ENCODE measurements at places on chromosomes 2 and 18. TPM values are rescaled to one million over a fixed set of nuclear protein-coding genes. Genes with fewer than 3 reads are reported as not detected.

DNA sequence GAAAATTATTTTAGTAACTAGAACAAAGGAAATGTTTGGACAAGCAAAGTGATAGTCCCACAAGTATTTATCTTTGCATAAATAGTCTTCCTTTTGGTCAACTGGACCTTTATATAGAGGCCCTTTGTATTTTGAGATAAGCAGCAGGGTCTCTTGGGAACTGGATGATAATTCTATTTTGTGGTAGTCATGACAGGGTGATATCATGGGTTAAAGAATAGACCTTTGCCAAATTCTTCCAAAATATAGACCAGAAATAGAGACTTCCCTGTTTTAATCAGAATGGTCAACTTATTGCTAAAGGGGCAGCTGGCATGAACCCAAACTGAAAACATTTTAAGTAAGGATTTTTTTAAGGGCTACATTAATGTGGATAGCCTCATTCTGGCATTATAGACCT is 10.5 kb downstream of the PLEK start:
- no peak for DNase-seq

Gene CNDP1
- not detected for total RNA-seq

DNA sequence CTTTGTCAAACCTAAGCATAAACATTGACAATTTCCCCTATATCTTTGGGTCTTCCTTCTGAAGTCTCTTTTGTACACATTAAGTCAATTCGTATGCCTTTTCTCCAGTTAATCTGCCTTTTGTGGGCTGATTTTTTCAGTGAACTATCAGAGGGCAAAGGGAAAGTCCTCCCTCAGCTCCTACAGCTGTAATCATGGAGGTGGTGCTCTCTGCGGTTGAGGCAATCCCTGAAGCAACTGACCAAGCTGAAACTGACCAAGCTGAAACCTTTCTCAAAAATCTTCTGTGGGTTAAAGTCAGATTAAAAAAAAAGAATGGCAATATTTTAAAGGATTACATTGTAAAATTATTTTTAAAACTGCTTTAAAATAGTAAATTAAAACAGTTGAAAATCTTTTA is 105.8 kb upstream of the DNAJC10 start:
- DNase-seq = no peak

DNA sequence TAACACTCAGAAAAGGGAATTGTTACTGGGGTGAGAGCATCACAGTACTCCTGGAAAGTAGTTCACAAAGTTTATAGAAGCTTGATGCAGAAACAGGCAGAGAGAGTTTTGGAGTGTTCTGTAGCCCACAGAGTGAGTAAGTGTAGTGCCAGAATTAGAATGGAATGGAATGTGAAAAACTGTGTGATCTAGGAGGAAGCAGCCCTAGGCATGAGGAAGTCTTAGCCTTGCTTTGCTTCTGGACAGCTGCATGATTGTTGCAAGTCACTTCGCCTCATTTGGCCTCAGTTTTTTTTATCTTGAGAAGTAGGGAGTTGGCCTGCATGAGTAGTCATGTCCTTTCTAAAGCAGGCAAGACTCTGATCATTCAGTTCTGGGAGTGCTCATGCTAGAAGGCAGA is 10.9 kb downstream of the SERPINB12 start:
- peak; percentile 9 for DNase-seq

- peak; percentile 61 for DNase-seq
Observed at GRCh38 chr2:75564026-75564688, 3.4 kb upstream of the EVA1A start.

GRCh38 chr2:154459286-154459685 is 239.2 kb upstream of the KCNJ3 start:
- DNase-seq = no peak

GRCh38 chr2:232447091-232447620 is 8.8 kb upstream of the ALPI start:
- no peak for DNase-seq

DNA sequence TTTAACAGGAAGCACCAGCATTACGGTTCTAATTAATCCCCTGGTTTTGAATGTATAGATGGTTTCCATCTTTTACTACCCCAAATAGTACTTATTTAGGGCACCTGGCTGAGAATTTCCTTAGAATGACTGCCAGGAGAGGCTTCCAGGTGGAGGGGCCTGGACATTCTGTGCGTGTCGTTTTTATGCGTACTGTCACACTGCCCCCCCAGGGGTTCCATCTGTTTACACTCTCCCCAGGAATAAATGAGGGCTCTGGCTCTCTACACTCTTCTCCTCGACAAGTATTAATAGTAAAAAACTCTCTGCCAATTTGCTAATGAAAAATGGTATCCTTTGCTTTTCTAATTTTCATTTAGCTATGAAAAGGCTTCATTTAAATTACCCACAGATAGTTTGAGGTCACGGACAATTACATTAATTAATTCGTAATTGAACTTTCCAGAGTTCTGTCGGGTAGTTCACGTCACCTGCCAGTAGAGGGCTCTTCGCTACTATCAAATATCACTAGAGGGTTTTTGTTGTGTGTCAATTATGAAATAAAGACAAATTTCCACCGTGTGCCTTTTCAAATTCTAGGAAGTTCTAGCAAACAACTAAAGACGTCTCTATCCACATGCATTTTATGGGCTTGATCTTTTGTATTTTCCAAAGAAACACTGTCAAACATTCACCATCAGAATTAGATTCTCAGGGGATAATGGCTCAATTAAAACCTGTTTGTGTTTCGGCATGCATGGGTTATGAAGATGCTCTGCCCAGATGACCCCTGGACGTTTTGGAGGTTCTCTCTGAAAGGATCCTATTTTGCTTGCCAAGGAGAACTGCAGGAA is 88.8 kb upstream of the ASB18 start:
- DNase-seq = no peak

Gene FAM237A
- total RNA-seq = not detected

Gene SATB2
- 8.2 TPM for total RNA-seq

GRCh38 chr2:154914561-154914960 is 216.1 kb downstream of the KCNJ3 start:
- DNase-seq = no peak

Gene DNAH6
- 2.9 TPM for total RNA-seq

- DNase-seq = no peak
Observed at GRCh38 chr2:25257032-25257552, 84.6 kb downstream of the DNMT3A start.

DNA sequence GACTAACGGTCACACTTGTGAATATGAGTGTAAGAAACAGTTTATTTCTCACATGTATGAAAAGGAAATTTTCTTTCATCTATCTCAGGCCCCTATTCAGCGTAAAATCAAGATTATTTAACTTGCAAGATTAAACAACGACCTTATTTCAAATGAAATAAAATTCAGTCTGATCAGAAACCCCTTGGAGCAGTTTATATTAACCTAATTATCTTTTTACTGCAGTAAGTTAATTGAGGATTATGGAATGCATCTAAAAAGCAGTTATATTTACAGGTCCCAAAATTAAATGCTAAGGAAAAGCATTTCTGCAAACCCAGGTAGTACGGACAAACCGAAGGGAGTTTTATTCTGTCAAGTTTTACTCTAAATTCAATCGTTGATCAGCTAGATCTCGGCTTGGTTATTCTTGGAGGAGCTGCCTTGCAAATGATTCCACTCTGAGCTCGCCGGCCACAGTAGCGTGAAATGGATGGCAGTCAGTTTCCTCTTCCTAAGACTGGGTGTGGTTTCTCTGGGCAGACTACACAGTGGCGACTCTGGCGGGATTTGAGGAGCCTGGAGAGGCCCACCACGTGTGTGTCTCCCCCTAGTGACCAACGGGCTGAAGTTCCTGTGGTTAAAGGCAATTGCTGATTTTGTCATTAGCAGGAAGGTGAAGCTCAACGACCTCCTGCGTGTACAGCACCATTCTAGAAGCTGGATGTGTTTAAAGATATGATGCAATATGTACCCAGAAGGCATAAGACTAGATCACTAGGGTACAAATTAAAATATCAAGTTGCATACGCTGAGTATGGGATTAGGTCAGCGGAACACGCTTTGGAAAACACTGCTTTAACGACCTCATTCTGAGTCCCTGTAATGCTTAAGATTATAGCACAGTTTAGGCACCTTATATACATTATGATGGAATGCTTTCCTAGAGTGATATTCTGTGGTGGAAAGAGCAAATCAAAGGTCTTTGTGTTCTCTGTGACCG is 36.4 kb downstream of the PRKRA start:
- peak; percentile 93 for DNase-seq

DNA sequence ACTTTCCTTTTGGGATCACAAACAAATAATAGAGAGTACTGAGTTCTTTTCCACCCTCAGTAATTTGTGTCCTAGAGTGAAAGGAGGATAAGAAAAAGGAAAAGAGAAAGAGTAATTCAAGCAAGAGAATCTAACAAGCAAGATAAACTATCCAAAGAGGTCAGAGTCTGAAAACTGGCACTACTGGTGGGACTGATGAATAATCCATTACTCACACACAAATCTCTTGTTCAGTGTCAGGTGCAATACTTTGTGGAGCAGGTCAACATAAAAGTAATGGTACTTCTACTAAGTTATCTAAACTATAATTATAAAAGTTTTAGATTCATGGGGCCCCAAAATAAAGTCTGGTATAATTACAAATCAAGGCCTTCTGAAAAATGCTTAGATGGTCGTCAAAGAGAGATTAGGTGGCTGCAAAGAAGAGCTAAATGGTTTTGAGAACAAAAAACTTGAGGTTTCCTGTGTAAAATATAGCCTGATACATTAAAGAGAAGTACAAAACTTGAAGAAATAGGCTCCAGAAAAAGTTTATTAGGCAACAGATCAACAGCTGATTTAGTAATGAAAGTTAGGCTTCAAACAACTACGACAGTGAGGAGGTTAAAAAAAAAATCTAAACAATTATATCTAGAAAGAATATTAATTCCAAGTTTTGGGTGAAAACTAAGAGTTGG is 109.4 kb downstream of the BAZ2B start:
- DNase-seq = peak; percentile 9

Gene DAPL1
- total RNA-seq = not detected

DNA sequence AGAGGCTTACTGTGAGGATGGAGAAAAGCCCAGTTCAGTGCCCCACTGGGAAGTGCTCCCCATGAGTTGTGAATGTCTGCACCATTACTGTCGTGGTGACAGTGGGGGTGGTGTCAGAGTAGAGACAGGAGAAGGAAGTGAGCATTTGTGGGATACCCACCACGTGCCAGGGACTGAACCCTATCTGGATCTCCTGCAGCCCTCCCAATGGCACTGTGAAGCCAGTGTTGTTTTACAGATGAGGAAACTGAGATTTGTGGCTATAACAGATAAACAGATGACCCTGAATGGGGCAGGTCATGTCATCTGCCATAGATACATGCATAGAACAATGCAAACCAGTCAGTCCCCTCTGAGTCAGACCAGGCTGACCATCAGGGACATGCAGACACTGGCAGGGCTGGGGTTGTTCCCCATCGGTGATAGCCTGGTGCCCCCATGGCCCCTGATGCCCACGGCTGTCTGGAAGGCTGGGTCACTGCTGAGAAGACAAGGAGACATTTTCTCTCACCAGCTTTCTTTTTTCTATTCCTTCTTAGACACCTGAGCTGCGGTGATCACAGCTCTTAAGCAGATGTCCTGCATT is 60.8 kb downstream of the EMILIN2 start:
- DNase-seq = no peak

DNA sequence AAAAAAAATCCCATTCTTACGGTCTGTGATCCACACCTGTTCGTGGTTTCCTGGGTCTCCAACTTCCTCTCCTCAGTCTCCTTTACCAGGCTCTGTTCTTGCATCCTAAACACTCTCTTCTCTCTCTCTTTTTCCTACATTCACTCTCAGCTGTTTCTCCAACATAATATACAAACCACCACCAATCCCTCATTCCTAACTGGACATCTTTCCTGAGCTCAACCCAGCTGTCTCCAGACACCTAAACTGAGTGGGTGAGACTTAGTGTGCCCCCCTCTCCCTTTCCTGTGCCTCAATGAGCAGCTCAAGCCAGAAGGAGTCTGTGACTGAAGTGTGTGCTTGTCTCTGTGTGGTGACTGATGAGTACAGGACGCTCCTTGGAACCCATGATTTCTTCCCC is 59.4 kb downstream of the LIPG start:
- no peak for DNase-seq

DNA sequence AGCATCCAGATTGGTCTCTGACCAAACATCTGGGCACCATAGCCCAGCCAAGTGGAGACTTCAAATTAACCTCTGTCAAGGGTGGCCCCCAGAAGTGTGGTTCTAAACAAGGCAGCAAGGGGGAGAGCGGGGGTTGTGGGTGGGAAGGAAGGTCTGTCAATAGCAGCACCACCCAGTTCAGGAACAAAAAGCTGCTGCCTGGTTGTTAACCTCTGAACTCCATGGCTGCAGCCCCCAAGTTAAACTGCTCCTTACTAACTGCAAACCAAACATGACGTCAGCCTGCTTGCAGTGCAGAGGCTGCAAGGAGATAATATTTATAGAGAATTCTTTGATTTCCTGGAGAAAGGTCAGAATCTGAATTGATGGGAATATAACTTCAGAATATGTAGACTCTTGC is 76.5 kb downstream of the ARL4C start:
- no peak for DNase-seq

GRCh38 chr2:223010641-223011040 is 41.3 kb upstream of the KCNE4 start:
- peak; percentile 14 for DNase-seq

DNA sequence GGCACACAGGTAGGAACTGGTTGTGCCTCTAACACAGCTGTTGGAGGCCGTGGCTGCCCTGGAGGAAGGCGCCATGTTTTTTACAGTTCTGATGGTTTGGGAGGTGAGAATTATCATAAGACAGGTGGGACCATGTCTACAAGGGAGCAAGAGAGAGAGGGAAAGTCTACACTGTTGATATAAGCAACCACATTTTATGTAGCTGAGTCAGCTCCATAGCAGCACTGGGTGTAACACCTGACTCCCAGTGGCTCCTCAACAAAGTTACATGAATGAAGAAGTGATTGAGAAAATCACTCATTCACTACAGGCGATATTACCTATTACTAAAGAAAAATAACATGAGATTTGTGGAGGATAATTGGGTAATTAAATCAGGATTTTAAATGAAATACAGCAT is 41.3 kb upstream of the ACAA2 start:
- DNase-seq = no peak

GRCh38 chr18:50218432-50219197 is 23.7 kb upstream of the MYO5B start:
- DNase-seq = no peak

Gene IL1A
- total RNA-seq = 26.0 TPM

- DNase-seq = no peak
Observed at GRCh38 chr2:184004948-184005672, 593.2 kb upstream of the ZNF804A start.

- DNase-seq = no peak
Observed at GRCh38 chr2:143261986-143262385, 132.8 kb downstream of the ARHGAP15 start.

GRCh38 chr2:218327451-218328210 is 29.0 kb upstream of the CATIP start:
- no peak for DNase-seq

Gene LCT
- 0.40 TPM for total RNA-seq

DNA sequence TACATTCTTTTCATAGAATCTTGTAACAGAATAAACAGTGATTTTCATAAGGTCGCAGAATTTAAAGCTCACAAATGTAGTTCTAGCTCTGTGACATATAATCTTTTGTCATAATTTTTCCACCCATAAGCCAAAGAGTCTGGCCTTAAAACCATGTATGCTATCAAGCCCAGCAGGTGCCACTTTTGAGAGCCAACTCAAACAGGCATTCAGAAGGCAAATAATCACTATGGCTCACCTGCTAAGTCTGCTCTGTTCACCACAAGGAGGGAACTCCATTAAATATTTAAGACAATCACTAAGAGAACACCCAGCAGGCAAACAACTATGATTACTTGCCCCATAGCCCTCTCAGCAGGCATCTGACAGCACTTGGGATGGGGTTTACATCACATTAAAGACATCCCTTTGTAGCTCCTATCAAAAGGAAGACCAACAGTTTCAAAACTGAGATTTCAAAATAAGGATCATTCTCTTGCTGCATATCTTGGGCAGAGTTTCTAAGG is 241.6 kb downstream of the PDE11A start:
- DNase-seq = no peak

Gene EN1
- total RNA-seq = 1.8 TPM
